ENCODE measurements at places on chromosomes 4 and X.

- no peak for DNase-seq
These were observed 49.5 kb upstream of the ATP6AP2 start for GRCh38 chrX:40531056-40531826.

GRCh38 chrX:107454302-107454701 is 4.8 kb downstream of the FRMPD3 start:
- no peak for DNase-seq

- no peak for DNase-seq
These were observed 792 bp downstream of the SLC10A4 start for GRCh38 chr4:48483777-48484493.

DNA sequence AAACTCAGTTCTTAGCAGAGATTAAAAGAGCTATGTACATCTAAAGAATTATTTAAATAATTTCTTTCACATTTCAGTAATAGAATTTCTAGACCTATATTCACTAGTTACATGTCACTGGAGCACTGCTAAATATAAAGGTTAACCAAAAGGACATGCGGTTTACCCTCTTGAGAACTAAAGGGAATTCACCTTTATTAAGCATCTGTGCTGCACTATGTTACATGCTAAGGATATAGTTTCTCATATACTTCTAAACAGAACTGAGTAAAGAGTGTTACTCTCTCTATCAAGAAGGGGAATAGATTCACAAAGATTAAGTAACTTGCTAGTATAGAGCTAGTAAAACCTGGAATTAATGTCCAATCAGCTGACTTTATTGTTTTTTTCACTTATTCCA is 7.6 kb downstream of the SPIN3 start:
- DNase-seq, result no peak

- DNase-seq, result no peak
These were observed 10.3 kb downstream of the CYP4V2 start for GRCh38 chr4:186201535-186202230.

DNA sequence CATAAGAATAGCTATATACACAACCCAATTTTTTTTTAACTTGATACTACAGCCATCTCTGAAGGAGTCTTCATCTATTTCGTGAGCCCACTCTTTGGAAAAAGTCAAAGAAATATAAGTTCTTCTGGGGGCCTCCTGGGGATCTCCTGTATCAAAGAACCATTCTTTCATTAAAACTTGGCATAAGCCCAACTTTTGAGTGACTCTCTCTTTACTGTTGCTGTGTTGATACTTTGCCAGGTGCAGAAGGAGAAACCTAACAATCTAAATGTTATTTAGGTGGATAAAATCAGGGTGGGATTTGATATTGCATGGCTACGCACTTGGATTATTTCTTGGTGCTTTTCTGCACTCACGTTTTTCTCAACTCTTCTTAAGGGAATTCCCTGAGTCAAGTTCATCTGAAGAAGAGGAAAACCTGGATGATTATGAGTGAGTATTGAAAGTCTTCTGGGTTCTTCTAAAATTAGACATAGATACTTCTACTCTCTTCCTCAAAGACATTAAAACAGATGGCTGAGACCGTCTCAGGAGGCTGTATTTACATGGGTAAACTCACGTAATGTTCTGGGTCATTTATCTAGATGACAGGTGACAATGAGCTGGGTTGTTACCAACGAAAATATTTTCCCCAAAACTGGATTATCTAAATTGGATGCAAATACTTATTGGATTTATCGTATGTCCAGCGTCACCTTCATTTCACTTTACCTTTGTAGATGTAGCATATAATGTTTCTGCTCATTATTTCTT is 25.2 kb downstream of the BMX start:
- DNase-seq, result no peak

- no peak for DNase-seq
These were observed 220.2 kb downstream of the STPG2 start for GRCh38 chr4:97923096-97923495.

DNA sequence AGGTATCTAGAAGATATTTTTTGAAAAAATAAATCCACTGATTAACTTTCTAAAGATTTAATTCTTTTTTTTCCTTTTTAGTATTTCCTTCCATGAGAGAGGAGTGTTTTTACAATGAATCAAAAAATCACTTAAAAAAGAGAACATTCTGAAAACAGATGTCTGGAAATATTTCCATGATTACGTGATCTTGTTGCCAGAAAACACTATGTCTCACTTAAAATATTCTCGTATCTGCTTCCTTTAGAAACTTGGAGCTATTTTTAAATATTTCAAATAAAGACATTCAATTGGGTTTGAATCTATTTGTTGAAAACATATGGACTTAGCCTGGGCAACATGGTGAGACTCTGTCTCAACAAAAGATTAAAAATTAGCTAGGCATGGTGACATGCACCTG is 232.8 kb upstream of the RASGEF1B start:
- DNase-seq, result no peak

DNA sequence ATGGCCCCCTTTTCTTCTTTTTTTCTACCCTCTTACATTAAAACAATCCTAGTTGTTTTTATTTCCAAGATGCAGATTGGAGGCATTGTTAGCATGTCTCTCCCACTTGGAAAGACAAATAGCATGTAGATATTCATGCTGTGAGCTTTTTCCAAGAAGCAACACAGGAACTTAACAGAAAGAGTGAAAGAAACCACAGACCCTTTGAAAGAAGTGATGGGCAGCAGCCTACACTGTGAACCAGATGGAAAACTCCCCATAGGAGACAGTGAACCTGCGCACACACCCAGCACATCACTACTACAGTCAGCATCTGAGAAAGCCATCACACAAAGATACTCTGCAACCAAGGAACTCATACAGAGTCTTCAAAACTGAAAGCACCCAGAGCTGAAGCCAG is 17.8 kb downstream of the CT47C1 start:
- no peak for DNase-seq

GRCh38 chr4:108683479-108683878 is 33.1 kb downstream of the OSTC start:
- DNase-seq, result no peak

- DNase-seq, result no peak
These were observed 170.4 kb upstream of the VEGFC start for GRCh38 chr4:176963121-176963520.

- DNase-seq, result no peak
These were observed 839.1 kb downstream of the GLUD2 start for GRCh38 chrX:121886557-121886956.

DNA sequence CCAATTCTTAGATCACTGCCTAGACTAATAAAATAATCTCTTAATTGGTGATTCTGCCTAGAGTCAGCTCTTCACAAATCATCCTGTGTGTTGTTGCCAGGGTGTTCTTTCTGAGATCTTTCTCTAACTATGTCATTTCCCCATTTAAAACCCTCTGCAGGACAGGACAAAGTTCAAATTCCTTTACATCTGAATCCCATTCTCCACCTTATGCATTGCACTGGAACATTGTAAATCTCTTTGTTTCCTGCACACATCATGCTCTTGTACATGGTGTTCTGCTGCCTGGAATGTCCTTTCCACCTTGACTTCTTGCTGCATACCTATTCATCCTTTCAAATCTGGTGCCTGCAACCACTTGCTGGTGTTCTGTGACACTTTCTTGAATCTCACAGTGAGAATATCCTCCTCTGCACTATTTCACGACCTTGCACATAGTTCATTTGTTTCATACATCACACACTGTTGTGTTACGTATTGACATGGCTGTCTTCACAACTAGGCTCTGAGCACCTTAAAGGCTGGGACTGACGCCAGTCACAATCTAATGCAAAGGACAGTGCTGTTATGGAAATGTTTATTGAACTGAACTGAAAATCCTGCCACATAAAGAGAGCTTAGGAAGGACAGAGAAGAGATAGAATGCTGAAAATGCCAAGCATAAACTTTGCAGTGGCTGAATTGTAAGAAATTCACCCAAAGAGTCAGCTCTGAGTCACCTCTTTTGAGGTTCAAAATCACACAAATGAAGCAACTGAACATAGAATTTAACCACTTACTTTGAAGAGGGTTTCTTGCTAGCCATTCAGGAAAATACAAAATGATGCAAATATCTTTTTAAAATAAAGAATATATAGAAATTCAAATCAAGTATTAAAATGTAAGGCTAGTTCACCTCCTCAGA is 26.4 kb upstream of the SMIM14 start:
- DNase-seq, result peak; percentile 9
